ENCODE measurements at places on chromosomes 3 and 15.

- DNase-seq = no peak
These were observed 5.6 kb upstream of the RBMS3 start for GRCh38 chr3:29275309-29275708.

DNA sequence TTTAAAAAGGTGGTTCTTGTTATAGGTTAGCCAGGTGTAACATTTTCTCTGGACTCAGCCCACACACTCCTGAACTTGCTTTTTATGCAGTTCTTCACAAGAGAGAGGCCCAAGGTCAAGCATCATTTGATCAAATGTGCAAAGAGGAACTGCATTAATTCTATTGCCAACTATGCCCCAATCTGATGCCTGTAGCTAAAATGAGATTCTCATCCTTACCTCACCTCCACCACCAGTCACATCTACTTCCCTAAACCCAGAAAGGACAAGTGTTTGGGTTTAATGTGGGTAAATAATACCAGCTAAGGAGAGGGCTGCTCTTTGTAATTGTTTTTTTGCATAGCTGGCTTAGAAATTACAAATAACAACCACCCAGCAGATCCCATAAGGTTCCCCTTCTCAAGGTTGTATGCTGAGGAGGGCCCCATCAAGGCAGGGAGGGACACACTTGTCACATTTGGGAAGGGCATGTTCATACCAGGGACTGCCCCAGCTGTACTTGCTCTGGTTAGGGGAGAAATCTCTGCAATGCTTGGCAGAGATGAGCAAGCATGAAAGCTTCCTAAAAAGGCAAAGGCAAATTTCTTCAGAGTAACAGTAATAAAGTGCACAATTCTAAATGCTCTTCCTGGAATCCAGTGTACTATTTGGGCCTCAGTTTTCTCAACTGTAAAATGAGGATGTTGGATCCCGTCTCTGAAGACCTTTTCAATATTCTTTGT lies 76.2 kb downstream of the TGFBR2 start:
- no peak for DNase-seq

DNA sequence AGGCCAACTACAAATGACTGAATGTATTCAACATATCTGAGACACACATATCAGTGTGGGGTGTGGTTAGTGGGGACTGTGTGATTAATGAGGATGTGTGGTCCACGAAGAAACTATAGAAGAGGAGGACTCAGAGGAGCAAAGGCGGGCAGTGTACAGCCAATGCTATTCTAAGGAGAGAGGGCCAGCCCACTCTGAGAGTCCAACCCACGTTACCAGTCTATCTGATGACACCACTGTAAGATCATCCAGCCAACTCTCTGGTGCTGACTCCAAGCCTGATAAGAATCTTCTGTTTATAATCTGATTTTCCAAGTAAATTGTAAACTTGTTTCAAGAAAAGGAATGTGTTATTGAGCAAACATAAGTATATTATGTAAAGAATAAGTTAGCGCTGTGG lies 47.2 kb downstream of the MCF2L2 start:
- no peak for DNase-seq

- no peak for DNase-seq
These were observed 28.0 kb downstream of the PTPN9 start for GRCh38 chr15:75551091-75551490.

- no peak for DNase-seq
These were observed 1036.1 kb downstream of the MCTP2 start for GRCh38 chr15:95267481-95267880.

DNA sequence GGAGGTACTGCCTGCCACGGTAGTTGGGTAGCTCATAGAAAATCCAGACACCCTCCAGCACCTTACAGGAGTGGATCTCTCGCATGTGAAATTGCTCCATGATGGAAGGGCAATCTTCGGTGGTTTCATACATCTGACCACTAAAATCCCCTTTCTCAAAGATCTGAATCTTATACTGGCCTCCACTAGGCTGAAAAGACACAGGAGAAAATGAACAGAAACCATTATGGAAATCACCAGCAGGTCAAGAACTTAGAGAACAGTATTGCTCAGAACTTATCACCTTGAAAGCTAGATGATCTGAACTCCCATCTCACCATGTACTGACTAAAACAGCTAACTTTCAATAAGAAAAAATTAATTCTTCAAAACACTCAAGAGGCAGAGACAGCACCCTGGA lies 5.4 kb downstream of the CRYGS start:
- no peak for DNase-seq

DNA sequence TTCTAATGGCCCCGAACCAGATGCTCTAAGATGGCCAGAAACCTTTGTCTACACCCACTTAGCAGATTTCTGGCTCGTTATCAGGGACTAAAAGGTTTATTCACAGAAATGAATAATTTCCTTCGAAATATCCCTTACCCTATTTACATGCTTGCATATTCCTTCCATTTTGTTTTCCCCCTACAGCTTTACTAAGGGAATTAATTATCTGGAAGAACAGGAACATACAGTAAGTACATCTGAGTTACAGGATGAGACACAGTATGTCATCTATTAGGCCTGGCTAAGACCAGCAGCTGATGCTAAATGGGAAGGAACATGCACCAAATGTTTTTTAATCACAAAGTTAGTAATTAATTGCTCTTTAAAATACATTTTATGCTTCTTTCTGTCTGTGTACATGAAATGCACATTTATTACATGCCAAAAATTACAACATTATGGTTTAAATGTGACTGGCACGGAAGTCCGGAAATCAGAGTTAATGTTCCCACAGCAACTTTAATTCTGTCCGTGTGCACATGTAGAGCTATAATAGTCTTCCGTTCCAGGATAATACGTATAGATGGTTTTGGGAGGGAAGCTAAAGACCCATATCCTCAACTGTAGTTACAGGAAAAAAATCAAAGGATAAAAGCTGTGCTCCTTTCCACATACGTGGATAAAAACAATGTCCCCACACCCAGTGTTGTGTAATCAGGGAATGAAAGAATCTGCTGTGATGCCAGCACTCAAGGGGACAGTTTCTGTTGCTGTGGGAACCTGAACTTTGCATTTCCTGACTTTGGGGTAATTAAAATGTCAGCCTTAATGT lies 82.0 kb downstream of the TIGIT start:
- no peak for DNase-seq

DNA sequence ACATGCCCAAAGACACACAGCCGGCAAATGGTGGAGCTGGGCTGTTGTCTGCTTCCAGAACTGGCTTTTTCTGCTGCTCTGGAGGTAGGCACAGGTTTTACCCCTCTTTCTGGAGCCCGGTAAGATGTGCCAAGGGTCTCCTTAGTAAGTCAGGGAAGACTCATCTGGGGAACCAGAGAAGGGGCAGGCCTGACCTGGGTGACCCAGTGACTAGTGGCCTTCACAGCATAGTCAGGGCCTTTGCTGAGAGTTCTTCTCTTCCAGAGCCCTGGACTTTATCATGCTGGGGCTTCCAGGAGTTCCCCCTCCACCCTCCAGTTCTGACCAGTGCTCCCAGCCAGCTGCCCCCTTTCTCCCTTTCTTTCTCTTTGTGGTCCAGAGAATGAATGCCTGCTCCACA lies 3.2 kb downstream of the CD276 start:
- DNase-seq = no peak

DNA sequence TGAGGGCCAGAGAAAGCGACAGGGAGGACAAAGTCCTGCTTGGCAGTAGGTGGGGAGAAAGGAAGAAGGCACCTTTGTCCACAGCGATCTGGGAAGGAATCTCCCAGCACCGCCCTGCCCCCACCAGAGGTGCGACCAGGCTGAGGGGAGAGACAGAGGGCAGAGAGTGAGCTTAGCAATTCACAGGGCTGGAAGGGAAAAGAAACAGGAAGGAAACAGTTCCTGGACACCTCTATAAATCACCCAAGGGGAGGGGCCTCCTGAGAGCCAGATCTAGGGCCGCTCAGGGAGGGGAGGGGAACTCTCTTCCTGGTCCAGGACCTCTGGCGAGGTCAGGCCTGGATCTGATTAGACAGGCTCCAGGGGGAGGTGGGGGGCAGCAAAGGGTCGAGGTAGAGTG lies 35.4 kb downstream of the RNU5B-1 start:
- no peak for DNase-seq

- DNase-seq = no peak
These were observed 54.8 kb downstream of the ARHGEF26 start for GRCh38 chr3:154176036-154176435.

GRCh38 chr15:77839456-77839855 lies 206.7 kb upstream of the LINGO1 start:
- no peak for DNase-seq

DNA sequence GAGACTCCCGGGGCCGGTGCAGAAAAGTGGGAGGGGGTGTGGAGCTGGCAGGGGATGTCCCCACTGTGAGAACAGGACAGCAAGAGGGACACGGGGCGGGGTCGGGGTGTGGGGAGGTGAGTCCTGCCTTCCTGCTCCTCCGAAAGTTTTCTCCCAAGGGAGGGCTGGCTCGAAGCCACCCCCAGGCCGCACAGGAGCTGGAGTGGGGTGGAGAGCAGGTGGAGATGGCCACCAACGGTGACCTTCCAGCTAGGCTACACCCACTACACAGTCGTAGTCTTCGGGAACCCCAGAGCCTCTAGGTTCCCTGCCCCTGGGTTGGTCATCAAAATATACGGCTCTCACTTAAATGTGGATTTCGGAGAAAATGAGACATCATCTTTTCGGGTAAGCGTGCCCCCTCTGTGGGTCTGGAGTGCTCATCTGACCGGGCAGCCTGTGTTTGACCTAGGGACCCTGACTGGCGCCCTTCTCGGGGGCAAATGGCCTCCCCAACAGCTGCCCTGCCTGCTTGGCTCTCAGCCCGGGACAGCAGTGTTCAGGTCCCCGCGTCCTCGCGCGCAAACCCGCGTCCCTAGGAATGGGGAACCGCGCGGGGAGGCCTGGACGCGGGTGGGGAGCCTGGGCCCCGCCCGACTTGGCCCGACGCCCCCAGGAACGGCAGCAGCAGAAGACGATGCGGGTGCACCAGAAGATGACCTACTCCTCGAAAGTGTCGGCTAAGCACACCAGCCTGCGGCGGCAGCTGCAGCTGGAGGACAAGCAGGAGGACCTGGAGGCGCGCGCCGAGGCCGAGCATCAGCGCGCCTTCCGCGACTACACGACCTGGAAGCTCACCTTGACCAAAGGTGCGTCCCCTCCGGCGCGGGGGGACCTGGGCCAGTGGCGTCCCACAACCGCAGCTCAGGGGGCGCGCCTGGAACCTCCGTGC lies 21.2 kb downstream of the CFAP100 start:
- no peak for DNase-seq

DNA sequence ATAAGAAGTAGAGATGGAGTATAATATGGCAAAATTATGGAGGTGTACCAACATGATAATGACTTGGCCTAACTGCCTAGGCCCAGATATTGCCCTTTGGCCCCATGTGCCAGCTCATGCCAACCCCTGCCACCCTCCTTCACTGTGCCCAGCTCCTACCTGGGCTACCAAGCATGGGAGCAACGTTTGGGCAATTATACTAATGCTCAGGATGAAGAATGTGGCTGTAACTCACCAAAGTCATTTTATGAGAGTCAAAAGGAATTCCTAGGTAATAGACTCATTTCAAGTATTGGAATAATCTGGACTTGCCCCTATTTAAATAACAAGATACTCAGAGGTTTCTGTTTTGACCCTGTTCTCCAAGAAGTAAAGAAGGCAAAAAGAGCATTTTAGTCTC lies 240.2 kb upstream of the IL12A start:
- DNase-seq = no peak

- no peak for DNase-seq
These were observed at the start of gene CD96 for GRCh38 chr3:111541911-111542483. CD96 (plus strand) TSS chr3:111542197; CDS start chr3:111542249, 52 bp downstream.

DNA sequence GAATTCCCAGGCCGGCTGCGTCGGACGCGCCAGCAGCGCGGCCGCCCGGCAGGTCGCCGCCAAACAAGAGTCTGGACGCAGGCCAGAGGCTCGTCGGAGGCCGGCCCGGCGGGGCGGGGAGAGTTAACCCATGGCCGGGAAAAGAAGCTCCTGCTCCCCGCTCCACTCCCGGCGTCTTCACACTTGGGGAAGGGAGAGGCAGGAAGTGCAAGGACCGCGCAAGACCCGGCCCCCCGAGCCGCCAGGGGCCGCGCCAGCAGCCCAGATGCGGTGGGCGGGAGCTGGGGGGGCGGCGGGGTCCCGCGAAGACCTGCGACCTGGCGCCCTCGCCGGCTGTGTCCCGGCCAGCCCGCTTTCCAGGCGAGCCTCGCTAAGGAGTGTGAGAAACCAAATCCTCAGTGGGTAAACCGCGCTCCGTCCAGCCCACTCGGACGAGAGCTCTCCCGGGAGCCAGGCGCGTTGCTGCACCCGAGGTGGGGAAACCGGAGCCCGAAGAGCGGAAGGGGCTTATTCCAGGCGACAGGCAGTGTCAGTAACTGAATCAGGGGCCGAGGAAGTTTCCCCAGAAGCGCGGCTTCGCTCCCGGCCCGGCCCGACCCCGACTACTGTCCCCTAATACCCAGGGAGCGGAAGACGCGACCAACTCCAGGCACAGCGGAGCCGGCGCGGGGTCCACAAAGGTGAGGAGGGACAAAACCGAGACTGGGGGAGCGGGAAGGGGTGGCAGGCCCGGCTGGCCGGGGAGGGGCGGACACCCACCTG lies 721 bp downstream of the ADAMTS7 start:
- DNase-seq = no peak

GRCh38 chr15:47386459-47386858 lies 330.8 kb upstream of the SEMA6D start:
- DNase-seq = no peak

DNA sequence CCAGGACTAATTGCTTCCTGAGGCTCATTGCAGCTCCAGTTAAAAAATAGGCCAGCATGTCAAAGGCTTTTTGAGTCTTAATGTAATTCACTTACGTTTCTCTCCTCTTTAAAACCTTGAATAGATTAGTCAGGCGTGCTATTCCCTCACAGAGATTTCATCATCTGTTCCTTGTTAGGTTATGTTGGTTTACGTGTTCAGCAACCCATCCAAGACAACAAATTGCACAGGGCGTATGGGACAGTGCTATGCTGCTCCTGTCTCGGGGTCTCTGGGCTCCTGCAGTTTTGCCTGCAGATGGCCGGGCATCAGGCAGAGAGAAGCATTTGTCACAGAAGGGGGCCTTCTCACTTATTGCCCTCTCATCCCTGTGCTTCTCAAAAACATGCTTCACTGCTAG lies 117.1 kb downstream of the CHDH start:
- DNase-seq = peak; percentile 45

DNA sequence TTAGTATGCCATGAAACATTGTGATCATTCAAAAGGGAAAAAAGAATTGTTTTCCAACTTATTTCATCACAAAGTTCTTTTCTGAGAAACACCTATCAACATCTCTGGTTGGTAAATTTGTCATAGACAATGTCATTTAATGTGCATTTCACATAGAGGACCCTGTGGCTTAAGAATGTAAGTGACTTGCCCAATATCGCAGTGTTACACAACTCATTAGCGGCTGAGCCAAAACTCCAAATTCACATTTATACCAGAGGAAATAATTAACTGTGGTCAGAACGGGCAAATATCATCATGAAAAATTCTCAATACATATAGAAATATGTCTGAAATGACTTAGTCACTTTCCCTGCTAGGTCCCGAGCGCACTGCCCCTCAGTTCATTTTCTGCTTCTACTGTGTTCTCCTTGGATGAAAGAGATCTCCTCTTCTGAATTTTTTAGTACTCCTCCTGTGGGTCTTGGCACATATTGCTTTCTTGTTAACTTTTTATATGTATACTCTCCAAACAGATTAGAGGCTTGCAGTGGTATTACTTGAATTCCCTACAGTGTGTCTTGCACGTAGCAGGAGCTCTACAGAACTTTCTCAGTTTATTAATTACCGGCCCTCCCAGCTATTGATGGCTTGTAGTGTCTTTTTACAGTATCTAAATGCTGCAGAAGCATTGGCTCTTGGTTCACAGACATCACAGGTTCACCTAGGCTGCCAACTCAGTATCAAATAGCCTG lies 33.1 kb downstream of the PTX3 start:
- no peak for DNase-seq
